ENCODE measurements at places on chromosomes 4 and X. TPM values are rescaled to one million over a fixed set of nuclear protein-coding genes. Genes with fewer than 3 reads are reported as not detected.

DNA sequence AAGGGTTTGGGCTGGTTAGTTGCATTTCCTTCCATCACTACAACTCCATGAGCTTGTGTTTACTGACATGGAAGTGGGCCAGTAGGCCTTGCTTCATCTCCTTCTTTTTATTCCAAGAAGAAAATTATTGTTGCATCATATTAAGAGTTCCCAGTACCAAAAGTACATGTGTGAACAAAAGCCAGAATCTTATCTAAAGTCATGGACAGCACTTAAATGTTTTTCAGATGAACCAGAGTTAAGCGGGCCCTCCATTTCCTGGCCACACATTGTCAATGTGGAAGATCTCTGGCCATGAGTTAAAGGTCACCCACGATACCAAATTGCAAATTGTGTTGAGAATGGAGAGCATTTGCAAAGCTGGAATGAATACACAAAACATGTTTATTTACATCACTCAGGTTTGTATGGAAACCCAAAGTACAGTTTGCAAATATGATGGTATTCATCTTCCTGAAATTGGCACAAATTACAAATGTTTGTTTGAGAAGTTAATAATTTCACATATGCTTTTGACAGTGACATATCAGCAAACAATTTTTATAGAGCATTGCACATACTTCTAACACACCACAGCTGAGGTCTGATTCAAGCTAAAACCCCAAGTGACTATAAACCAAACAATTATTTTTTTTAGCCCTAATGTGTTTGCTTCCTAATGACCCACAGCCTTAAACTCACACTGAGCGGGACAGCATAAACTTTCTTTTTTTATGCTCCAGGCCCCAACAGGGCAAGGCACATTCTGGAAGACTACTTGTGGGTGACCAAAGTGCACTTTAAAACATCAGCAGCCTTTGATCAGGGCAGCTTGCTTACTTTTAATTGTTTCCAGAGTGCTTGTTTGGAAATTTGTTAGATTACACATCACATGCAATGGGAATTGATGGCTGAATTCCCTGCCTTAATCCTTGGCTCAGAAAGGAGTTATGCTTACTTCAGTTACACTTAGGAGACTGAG, 502.9 kb upstream of the SLIT2 start:
- H3K27ac ChIP-seq = peak overlapping the region; percentile 74
- H3K36me3 ChIP-seq = peaks cover 5% of the 10 kb centered on the region
- H3K4me3 ChIP-seq = no peak overlapping the region
- no peaks in the 10 kb centered on the region for H3K4me1 ChIP-seq
- H3K27me3 ChIP-seq = no peaks in the 10 kb centered on the region

The HTRA3 gene
- total RNA-seq = not detected

The EDA2R gene
- 30.3 TPM for total RNA-seq

The SLC6A8 gene
- 66.6 TPM for total RNA-seq

- no peak for DNase-seq
- no peak overlapping the region for H3K27ac ChIP-seq
- H3K4me3 ChIP-seq = no peak overlapping the region
- no peaks in the 10 kb centered on the region for H3K27me3 ChIP-seq
- H3K4me1 ChIP-seq = peaks cover 31% of the 10 kb centered on the region
Observed at GRCh38 chrX:2694914-2695267, 3.8 kb downstream of the CD99 start.

GRCh38 chrX:40112996-40113395, 15.2 kb upstream of the BCOR start:
- DNase-seq = no peak
- H3K4me3 ChIP-seq = no peak overlapping the region
- no peak overlapping the region for H3K27ac ChIP-seq
- peaks cover 5% of the 10 kb centered on the region for H3K4me1 ChIP-seq

DNA sequence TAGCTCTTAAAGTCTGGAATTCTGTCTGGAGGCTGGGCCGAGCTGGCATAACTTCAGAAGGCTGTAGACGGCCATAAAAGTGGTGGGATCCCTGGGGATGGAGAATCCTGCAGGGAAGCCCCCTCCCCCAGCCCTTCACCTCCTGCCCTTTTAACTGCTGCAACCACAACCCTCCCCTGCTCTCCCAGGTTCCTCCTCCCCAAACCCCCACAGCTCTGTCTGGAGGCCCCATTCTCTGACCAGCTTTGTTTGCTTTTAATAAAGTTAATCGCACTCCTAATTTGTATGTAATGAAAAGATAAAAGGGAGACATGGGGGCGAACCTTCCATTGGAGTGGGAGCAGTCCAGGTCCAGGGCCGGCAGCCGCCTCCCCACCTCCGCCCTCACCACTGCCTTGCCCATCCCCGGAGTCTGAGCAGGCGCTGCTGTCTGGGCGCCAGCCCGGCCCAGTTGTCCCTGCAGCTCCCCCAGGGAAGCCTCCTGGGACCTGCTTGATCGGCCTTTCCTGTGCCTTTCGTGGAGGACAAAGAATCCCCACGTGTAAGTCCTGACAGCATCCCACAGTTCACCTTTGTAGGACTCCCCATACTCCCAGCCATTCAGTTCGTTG, 84.3 kb downstream of the PJA1 start:
- no peak overlapping the region for H3K27ac ChIP-seq
- peaks cover 88% of the 10 kb centered on the region for H3K27me3 ChIP-seq
- no peak overlapping the region for H3K4me3 ChIP-seq
- no peaks in the 10 kb centered on the region for H3K4me1 ChIP-seq

GRCh38 chrX:94633237-94633636, 959.2 kb downstream of the FAM133A start:
- H3K36me3 ChIP-seq = no peaks in the 10 kb centered on the region
- H3K27ac ChIP-seq = no peak overlapping the region
- no peak overlapping the region for H3K4me3 ChIP-seq
- H3K27me3 ChIP-seq = no peaks in the 10 kb centered on the region
- DNase-seq = peak; percentile 1

DNA sequence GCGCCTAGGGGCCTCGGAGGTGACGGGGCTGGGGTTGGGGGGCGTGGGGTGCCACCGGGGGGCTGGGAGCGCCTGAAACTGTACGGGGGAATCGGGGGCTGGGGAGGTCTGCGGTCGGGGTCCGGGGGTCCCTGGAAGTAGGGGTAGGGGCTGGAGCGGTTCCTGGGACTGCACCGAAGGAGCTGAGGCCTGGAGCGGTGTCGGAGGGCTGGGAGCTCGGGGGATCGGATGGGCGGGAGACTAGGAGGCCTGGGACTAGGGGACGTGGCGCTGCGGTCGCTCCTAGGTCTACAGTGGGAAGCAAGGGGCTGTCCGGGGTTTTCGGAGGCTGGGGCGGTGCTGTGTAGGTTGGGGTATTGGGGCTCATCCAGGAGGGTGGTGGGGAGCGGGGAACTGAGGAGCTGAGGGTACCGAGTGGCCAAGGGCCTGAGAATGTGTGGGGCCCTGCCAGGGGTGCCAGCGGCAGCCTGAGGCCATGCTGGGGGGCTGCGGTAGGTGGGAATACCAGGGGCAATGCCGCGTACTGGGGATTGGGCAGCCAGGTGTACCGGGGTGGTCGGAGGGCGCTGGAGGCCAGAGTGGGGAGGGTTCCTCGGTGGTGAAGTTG, 562 bp downstream of the AKAP17A start:
- H3K36me3 ChIP-seq = peaks cover 49% of the 10 kb centered on the region
- H3K4me3 ChIP-seq = peak overlapping the region; percentile 86
- DNase-seq = no peak

GRCh38 chr4:57430726-57431125, 320.5 kb upstream of the IGFBP7 start:
- no peak for DNase-seq
- no peak overlapping the region for H3K4me3 ChIP-seq
- H3K27ac ChIP-seq = no peak overlapping the region
- no peaks in the 10 kb centered on the region for H3K36me3 ChIP-seq
- no peaks in the 10 kb centered on the region for H3K27me3 ChIP-seq

The GAB3 gene
- total RNA-seq = 2.0 TPM

DNA sequence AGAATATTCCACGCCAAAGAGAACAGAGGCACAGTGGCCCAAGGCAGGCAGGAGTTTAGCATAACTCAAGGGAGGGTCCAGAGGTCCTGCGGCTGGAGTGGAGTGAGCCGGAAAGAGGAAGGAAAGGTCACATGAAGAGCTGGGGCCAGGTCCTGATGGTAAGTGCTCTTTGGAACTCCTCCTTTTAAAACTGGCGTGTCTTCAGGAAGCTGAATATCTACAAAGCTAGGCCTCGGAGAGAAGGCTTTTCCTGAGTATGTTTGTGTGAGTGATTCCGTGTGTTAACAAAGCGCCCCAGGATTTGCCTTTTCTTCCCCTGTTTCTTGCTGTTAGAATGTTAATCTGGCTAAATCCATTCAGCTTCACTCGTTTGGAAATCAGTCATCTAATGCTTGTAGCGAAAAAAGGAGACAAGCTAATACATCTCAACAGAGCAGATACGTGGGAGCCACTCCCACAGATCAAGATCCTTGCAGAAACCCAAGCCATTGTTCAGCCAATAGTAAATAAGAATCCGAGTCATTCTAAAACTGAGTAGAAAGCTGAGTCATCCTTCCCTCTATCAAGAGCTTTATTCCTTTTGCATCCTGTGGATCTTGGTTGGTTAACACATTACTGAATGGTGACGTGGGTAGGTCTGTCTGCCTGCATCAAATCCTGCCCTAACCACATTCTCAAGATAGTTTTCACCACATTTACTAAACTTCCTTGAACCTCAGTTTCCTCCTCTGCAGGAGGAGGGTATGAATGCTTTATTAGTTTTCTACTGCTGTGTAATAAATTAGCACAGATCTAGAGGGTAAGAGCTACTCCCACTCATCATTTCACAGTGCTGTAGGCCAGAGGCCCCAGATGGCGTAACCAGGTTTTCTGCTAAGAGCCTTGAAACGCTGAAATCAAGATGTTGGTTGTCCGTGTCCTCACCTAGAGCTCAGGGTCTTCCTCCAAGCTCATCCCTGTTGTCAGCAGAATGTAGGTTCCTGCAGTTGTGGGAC, 43.2 kb upstream of the RBM47 start:
- DNase-seq = peak; percentile 85
- no peaks in the 10 kb centered on the region for H3K27me3 ChIP-seq
- H3K27ac ChIP-seq = peak overlapping the region; percentile 59

DNA sequence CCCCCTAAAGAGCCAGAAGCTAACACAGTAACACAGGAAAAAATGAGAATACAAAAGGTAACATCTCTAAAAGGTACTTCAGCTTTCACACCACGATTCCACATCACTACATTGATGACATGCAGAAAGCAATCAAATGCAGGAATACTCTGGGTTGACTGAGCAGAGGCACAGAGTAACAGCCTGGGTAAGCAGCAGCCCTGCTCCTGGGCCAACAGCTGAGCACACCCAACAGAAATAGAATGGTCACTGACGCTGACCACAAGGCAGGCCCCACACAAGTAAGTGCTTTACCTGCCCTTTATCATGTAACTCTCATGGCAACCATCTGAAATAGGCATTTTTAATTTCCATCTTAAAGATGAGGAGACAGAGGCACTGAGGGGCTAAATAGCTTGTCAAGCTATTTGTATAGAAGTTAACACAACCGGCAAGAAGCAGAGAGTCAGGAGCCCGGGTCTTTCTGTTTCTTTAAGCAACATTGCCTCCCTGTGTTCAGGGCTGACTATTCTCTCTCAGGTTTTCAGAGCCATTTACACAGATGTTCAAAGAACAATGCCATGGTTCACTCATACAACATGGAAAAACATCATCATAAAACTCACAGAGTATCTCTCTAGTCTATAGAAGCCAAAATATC, 168.9 kb downstream of the ZNF674 start:
- H3K4me3 ChIP-seq = no peak overlapping the region
- no peak overlapping the region for H3K27ac ChIP-seq
- no peaks in the 10 kb centered on the region for H3K4me1 ChIP-seq

DNA sequence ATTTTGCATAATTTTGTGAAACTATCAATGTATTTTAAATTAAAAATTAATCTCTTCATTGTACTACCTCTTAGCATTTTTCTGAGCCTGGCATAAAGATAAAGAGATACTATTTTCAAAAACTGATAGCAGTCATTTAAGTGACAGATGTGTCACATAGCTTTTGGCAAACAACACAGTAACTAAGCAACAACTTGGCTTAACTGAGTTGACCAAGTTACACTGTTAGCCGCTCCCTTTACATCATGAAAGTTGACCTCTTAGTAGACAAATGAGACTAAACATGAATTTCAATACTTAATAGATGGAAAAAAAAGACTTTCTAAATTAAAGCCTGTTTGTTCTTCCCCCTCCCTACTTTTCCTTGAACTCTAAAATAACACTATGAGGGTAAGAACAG, 62.0 kb downstream of the ATP8A1 start:
- H3K27ac ChIP-seq = no peak overlapping the region
- no peaks in the 10 kb centered on the region for H3K27me3 ChIP-seq
- DNase-seq = no peak
- H3K4me3 ChIP-seq = no peak overlapping the region

DNA sequence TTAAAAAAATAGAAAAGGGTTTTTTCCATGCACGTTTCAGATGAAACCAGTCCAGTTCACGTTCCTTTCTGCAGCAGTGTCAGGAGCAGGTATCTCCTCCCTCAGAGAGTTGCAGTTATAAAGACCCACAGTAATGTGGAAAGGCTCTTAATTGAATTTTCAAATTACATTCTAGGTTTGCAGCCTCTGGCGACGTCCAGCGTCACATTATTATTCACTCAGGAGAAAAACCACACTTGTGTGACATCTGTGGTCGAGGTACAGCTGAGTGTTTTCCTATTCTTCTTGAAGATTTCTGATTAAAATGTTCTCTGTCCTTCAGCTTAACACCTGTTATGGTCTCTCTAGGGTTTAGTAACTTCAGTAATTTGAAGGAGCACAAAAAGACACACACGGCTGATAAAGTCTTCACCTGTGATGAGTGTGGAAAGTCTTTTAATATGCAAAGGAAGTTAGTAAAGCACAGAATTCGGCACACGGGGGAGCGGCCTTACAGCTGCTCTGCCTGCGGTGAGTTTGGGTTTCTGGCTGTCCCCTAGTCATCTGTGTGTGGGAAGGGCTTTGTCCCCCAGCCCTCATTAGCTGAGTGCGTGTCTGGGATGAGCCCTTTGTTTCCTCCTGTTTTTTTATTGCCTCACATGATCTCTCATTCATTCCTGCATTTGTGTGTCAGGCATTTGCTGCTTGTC, 25.6 kb downstream of the ZBTB49 start:
- H3K27ac ChIP-seq = peak overlapping the region; percentile 36
- H3K27me3 ChIP-seq = no peaks in the 10 kb centered on the region
- no peak overlapping the region for H3K4me3 ChIP-seq
- no peaks in the 10 kb centered on the region for H3K4me1 ChIP-seq

The XAGE1A gene
- total RNA-seq = not detected

DNA sequence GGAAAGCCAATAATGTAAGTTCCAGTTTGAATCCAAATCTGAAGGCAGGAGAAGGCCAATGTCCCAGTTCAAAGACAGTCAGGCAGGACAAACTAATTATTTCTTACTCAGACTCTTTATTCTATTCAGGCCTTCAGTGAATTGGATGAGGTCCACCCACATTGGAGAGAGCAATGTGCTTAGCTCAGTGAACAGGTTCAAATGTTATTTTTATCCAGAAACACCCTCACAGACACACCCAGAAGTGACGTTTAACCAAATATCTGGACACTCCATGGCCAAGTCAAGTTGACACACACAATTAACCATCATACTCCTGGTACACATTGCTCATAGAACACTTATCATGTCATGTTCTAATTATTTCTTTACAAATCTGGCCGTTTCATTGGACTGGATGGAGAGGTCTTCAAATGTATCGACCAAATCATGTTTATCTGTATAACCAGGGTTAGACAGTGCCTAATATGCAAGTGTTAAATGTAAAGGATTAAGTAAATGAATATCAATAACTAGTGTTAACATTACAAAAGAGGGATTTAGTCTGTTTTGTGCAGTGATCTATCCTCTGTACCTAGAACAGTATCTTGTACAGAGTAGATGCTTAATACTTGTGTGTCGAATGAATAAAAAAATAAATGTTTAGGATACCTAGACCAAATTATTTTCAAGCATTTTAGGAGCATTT, 27.1 kb upstream of the XK start:
- DNase-seq = no peak
- H3K27me3 ChIP-seq = peaks cover 38% of the 10 kb centered on the region
- no peak overlapping the region for H3K27ac ChIP-seq
- H3K4me1 ChIP-seq = no peaks in the 10 kb centered on the region
- H3K4me3 ChIP-seq = no peak overlapping the region

Data from MCF 10A (cell line).